ENCODE measurements at places on chromosomes 3 and 15. TPM values are rescaled to one million over a fixed set of nuclear protein-coding genes. Genes with fewer than 3 reads are reported as not detected.
A peak's percentile ranks its signal among the peaks of the same experiment; 100 is the strongest.

Gene CLDN11
- polyA plus RNA-seq, result 3.7 TPM

Gene CELSR3
- 0.71 TPM for polyA plus RNA-seq

Gene MAP6D1
- 1.8 TPM for polyA plus RNA-seq

Gene ZPLD1
- polyA plus RNA-seq, result 0.05 TPM

DNA sequence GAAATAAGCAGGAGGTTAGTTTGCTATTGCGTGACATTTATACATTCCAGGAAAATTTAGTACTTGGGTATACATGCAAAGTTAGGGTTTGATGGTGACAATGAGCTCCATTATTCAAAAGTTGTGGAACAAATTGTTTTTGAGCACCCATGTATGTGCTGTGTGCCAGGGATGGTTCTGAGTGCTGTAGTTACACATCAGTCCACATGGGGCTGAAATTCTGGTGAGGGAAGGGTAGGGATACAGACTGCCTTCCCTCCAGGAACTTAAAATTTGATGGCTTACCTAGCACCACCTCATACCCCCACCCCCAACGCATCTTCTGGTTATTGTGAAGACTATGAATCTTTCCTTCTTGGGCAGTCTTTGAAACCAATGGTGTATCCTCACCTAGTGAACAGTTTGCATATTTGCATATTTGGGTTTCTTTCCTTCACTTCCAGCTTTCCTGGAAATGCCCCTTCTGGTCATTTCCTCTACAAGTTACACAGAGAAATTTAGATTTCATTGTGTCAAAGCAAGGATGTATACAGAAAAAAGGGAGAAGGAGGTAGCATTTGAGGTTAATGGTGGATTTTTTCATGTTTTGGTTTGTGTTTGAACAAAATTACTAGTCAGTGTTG is 222.0 kb upstream of the IL12A start:
- H3K27ac ChIP-seq, result no peak overlapping the region
- H3K4me3 ChIP-seq, result no peak overlapping the region
- H3K27me3 ChIP-seq, result peaks cover 22% of the 10 kb centered on the region
- H3K4me1 ChIP-seq, result peaks cover 11% of the 10 kb centered on the region

DNA sequence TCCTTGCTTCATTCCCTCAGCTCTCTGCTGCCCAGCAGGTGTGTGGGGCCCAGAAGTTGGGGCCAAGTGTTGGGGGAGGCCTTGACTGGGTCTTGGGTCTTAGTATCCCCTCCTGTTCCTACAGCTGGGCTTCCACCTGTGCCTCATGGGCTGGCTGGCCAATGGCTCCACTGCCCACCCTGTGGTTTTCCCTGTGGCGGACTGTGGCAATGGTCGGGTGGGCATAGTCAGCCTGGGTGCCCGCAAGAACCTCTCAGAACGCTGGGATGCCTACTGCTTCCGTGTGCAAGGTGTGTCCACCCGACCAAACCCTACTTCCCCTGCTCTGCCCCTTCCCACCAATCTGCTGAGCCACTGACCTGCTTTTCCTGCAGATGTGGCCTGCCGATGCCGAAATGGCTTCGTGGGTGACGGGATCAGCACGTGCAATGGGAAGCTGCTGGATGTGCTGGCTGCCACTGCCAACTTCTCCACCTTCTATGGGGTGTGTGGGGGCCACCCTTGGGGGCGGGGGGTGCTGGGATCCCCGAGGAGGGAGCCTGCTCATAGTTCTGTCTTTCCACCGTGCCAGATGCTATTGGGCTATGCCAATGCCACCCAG is 10.9 kb downstream of the NT5DC2 start:
- H3K4me3 ChIP-seq, result no peak overlapping the region
- no peak for DNase-seq
- no peak overlapping the region for H3K27ac ChIP-seq
- H3K4me1 ChIP-seq, result peaks cover 8% of the 10 kb centered on the region
- no peaks in the 10 kb centered on the region for H3K27me3 ChIP-seq
- H3K36me3 ChIP-seq, result peaks cover 18% of the 10 kb centered on the region

DNA sequence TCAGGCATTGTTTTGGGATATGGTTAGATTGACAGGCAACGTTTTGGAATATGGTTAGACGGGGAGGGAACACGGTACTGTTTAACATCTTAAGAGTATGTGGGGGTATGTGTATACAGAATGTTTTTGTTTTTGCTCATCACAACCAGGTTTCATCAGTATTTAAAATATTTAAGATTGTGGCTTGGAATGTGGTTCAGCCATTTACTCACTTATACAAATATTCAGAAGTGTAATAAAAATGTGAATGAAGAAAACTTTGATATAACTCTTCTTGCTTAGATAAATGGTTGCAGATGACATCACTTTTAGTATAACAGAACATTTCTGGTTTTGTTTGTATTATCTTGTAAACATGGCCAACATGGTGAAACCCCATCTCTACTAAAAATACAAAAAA is 3.9 kb upstream of the PAK2 start:
- H3K36me3 ChIP-seq, result no peaks in the 10 kb centered on the region
- DNase-seq, result no peak
- H3K4me1 ChIP-seq, result peaks cover 4% of the 10 kb centered on the region
- no peaks in the 10 kb centered on the region for H3K27me3 ChIP-seq
- no peak overlapping the region for H3K4me3 ChIP-seq

GRCh38 chr15:101063891-101064794 is 145.0 kb downstream of the LRRK1 start:
- H3K36me3 ChIP-seq, result peaks cover 46% of the 10 kb centered on the region
- no peak overlapping the region for H3K27ac ChIP-seq
- peaks cover 36% of the 10 kb centered on the region for H3K4me1 ChIP-seq
- H3K27me3 ChIP-seq, result no peaks in the 10 kb centered on the region
- H3K4me3 ChIP-seq, result no peak overlapping the region
- DNase-seq, result peak; percentile 63

All from lung (tissue), 17 donors.